ENCODE measurements at places on chromosomes 1 and 21. TPM values are rescaled to one million over a fixed set of nuclear protein-coding genes. Genes with fewer than 3 reads are reported as not detected.
A peak's percentile ranks its signal among the peaks of the same experiment; 100 is the strongest.

Gene KCNC4
- total RNA-seq: 11.1 TPM

Gene ILDR2
- total RNA-seq: 0.11 TPM

GRCh38 chr1:201496296-201496690 is 10.6 kb downstream of the CSRP1 start:
- H3K4me1 ChIP-seq: peaks cover 48% of the 10 kb centered on the region
- H3K4me3 ChIP-seq: no peak overlapping the region
- peak overlapping the region; percentile 86 for H3K27ac ChIP-seq

DNA sequence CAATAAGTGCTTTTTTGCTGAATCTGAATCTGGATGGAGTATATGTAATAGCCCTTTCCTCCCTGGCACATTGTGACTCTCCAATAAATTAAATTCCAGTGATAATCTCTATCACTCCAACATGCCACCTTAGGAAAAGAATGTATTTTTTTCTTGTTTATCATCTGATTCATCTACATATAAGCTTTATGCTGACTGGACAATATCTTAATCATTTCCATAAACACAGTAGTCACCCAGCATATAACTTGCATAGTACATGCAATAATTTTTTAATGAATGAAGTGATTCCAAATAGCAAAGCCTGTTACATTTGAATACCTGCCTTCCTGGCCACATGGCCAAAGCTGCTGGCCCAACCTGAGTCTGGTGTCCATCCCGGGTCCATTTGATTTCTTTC is 477.6 kb upstream of the USP24 start:
- no peaks in the 10 kb centered on the region for H3K36me3 ChIP-seq
- H3K4me1 ChIP-seq: no peaks in the 10 kb centered on the region
- H3K27me3 ChIP-seq: peaks cover 6% of the 10 kb centered on the region
- H3K27ac ChIP-seq: no peak overlapping the region
- no peak overlapping the region for H3K4me3 ChIP-seq

GRCh38 chr21:17711896-17712295 is 99.2 kb upstream of the BTG3 start:
- no peaks in the 10 kb centered on the region for H3K36me3 ChIP-seq
- DNase-seq: no peak
- H3K27ac ChIP-seq: no peak overlapping the region
- H3K4me1 ChIP-seq: no peaks in the 10 kb centered on the region

DNA sequence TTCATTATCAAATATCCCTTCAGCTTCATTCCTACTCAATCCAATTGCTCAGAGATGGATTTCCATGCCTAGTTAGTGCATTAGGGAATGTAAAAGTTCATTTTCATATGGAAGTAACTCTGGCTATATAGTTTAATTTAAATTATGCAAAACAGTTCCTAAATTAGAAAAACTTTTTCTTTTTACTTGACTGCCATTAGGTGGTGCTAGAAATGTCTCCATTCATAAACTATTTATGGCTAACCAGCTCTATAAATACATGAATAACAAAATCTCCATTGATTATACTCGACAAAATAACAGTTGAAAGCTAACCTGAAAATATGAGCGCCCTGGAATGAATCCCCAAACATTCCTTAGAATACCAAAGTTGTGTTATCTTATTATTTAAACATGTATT is 311.4 kb downstream of the USH2A start:
- DNase-seq: no peak
- H3K27ac ChIP-seq: no peak overlapping the region
- no peaks in the 10 kb centered on the region for H3K27me3 ChIP-seq
